Stimulated activated CD8-positive, alpha-beta memory T cell treated with anti-CD3 and anti-CD28 coated beads, Interleukin-2, amount 100 ng/mL, for 1 hour (primary cell): ENCODE measurements at places on chromosomes 12 and 14.
A peak's percentile ranks its signal among the peaks of the same experiment; 100 is the strongest.

- DNase-seq = no peak
These were observed 11.0 kb downstream of the IL31 start for GRCh38 chr12:122162976-122163375.

DNA sequence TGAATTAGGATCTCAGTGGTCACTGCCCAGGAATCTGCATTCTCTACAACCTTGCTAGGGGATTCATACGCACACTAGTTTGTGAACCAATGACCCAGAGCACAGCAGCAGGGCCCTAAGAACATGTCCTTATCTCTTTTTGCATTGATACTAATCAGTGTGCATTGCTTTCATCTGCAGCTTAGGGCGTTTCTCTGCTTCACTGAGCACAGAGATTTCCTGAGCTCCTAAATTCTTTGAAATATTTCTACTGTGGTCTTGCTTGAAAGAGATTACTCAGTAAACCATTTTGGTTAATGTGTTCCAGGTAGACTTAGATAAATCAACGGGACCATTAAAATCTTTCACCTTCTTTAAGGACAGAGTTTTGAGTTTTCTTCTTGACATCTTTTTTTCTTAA is 351.3 kb upstream of the KITLG start:
- no peak for DNase-seq

GRCh38 chr12:116712458-116713303 is 25.2 kb downstream of the SPRING1 start:
- no peak for DNase-seq

DNA sequence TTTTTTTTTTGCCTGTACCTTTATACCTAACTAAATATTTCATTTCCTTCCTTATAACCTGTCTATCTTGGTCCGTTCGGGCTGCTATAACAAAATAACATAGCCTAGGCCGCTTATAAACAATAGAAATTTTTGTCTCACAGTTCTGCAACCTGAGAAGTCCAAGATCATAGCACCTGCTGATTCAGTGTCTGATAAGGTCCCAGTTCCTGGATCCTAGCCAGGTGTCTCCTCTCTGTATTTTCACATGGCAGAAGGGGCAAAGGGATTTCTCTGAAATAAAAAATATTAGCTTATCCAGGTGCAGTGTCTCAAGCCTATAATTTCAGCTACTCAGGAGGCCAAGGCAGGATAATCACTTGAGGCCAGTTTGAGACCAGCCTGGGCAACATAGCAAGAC is 1046.6 kb upstream of the USP15 start:
- DNase-seq = no peak

GRCh38 chr14:90517076-90517841 is 120.4 kb downstream of the CALM1 start:
- no peak for DNase-seq

GRCh38 chr12:130650131-130650530 is 66.0 kb downstream of the RIMBP2 start:
- no peak for DNase-seq

DNA sequence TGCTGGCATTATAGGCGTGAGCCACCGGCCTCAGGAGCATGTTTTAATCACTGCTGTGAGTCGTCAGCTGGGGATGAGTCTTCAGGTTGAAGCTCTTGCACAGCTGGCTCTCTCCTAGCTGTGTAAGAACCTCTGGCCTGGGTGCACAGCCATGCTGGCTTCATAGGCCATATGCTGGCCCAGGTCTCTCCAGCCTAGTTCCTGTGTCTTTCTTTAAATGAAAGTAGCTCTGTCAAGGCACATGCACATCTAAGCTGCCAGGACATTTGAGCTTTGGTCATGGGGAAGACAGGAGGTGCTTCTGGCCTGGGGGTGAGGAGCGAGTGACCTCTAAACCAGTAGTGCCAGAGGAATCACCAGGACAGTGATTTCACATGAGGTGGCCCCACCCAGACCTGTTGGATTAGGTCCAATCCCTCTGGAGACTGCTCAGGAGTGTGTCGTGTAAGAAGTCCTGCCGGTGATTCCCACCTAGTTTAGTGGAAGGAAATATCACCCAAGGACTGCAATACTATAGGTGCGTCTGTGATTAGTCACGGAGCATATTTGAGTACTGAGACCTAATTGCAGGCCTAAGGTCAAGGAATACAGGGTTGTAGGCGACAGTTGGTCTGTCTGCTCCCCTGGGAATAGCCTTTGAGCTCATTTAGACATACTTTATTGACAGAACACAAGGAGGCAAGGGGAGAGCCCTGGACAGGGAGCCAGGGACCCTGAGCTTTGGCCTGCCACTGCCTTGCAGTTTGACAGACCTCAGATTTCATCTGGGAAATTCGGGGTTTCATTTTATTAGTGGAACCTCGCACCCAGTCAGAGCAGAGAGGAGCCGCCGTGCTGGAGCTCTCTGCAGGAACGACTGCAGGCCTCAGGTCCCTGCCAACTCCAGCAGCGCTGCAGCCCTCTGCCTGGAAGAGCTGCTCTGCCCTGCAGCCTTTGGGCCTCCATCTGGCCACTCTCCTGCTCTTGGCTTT is 67.0 kb downstream of the ANKRD9 start:
- no peak for DNase-seq

GRCh38 chr12:2856051-2856450 is 788 bp downstream of the TEX52 start:
- no peak for DNase-seq

GRCh38 chr14:24398653-24399446 is at the start of gene NYNRIN:
Gene NYNRIN (plus strand): TSS chr14:24399003. CDS start chr14:24399247, 244 bp downstream.
- peak; percentile 2 for DNase-seq

DNA sequence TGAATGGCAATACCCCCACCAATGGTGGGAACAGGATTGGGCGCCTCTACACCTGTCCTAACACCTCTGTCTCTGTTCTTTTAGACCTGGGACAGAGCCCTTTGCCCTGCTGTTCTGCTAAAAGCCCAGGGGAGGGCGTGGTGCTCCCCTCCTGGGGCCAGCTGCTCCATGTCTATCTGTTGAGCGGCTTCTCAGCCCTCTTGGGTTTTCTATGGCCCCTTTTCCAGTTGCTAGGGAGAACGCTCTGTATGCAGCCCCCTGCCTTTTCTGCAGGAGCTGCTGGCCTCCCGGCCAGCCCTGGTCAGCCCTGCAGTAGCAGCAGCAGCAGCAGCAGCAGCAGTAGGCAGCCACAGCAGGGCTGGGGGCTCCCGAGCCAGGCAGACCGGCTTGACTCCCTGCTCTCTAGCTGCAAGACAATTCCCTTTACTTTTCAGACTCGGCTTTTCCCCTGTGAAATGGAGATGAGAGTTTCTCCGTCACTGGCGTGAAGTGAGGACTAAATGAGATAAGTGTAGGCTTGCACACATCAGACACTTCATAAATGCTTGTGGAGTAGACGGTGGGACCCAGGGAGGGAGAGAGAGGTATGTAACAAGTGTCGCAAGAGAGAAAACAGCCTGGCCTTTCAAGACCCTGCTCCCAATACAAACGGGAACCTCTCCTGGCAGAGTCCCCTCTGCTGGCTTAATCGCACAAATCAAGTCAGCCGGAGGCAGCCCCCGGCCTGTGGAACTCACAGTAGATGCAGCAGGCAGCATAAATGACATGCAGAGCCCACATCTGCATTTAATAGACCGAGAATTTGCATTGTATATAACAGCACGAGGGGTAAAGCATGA is 1.0 kb downstream of the RTL1 start:
- no peak for DNase-seq

GRCh38 chr14:22422238-22422637 is 166.8 kb downstream of the DAD1 start:
- DNase-seq = no peak

DNA sequence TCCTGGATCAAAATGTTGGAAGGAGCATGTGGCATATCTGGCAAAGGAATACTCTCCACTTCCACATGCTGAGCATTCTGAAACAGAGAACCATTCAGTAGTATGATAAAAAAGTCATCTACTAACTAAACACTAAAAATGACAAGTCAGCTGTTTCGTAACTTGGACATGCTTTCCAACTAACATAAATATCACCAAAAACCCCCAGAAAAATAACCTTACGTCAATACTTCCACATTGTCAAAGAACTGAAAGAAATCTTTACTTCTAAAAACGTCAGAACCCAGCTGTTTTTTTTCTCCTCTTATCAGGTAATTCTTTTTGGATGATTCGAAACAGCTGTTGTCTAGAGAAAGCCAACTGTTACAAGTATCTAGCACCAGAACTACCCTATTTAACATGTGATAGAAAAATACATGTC is 8.2 kb downstream of the WBP11 start:
- no peak for DNase-seq

GRCh38 chr14:63951429-63951828 is 98.6 kb downstream of the SYNE2 start:
- DNase-seq = no peak

- no peak for DNase-seq
These were observed 103.7 kb downstream of the VCPKMT start for GRCh38 chr14:50012644-50013043.

DNA sequence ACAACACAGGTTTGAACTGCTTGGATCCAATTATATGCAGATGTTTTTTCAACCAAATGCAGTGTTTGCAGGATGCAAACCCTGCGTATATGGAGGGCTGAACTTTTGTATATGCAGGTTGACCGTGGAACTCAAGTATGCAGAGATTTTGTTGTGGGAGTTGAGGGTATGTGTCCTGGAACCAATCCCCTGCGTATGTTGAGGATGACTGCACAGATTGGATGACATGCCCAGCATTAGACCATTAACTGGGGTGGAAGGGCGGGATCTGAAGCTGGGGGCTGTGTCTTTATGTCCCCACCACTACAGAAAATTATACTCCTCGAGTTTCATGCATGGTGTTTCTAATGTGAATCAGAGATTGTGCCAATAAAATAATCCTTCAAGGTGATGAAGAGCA is 162.2 kb upstream of the RMST start:
- no peak for DNase-seq

GRCh38 chr12:83665634-83666218 is 979.0 kb downstream of the TMTC2 start:
- no peak for DNase-seq

- no peak for DNase-seq
These were observed 20.4 kb upstream of the EEA1 start for GRCh38 chr12:92949466-92949865.

GRCh38 chr14:21913759-21914158 is 240.1 kb upstream of the OR4E1 start:
- DNase-seq = peak; percentile 48

DNA sequence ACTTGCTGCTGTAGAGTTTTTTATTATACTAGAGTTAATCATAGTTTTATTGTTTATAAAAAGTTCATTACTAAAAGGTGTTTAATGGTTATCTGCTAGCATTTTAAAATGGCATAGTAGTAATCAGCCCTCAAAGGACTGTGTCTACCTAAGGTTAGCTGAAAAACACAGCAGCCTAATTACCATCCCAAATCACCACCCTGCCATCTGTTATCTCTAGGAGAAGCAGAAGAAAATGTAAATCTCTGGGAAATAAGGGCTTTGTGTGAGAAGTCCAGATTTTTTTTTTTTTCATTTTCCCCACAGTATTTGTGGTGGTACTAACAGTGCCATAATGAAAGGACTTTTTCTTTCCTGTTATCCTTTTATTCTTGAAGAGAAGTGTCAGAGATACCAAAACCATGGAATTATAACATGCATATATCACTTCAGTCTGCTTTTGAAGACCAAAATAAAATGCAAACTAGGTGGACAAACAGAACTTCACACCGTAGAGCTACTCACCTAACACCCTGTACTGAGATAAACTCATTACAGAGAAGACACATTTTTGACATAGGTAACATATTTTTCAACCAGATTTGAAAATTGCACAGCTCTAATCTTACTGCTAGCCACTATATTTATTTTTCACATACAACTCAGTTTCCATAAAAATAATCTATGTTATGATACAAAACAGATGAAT is 876.2 kb downstream of the C12orf50 start:
- no peak for DNase-seq

DNA sequence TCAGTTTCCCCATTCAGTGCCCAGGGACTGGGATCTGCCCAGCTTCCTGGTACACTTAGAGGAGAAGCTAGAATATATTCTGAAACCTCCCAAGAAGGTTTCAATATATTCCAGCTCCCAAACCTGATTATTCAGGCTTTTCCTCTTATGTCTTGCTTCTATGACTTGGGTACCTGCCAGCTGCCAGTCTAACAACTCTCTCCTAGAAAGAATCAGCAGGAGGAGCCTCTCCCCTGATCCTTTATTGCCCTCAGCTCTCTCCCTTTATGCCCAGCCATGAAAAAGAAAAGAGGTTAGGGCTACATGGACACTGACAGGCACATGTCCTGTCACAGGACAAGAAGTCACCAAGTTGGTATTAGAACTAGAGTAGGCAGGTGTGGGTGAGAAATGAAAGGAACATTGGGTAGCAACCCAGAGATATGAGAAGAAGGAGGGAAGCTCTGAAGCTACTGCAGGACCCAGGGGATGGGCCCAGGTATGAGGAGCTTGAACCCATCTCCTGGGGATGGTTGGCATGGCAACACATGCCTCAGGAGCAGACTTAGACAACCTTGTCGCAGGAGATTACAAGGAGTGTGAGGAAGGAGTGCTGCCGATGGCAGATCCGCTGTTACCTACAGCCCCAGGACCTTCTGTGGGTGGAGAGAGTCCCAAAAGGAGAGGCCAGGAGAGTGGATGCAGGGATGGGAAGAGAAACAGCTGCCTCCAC is 2.0 kb upstream of the CACNB3 start:
- no peak for DNase-seq

- DNase-seq = no peak
These were observed 30.9 kb downstream of the SPPL3 start for GRCh38 chr12:120873226-120873625.

GRCh38 chr12:114760151-114760877 is 76.3 kb upstream of the TBX3 start:
- DNase-seq = no peak

GRCh38 chr12:110885152-110885840 is 35.1 kb downstream of the MYL2 start:
- DNase-seq = no peak

GRCh38 chr12:8455271-8455670 is 491 bp upstream of the CLEC6A start:
- DNase-seq = no peak

- DNase-seq = no peak
These were observed 97.3 kb upstream of the RBM19 start for GRCh38 chr12:114063435-114063834.

DNA sequence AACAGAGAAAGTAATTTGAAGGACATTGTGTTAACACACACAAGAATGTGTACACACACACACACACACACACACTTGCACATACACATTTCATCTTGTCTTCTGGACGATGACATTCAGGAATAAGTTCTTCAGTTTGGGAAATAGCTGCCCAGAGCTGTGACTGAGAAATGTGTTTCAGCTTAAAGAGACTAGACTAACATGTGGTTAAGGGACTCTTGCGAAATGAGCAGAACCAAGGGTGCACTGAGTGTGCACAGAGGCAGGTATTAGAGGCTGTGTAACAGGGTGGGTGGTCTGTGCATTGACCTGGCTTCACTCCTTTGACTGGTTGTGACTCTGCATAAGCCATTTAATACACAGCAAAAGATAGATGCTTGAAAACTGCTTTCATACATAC is 29.4 kb upstream of the KCNA5 start:
- no peak for DNase-seq

GRCh38 chr14:60662982-60663381 is 13.7 kb upstream of the SIX1 start:
- DNase-seq = no peak

DNA sequence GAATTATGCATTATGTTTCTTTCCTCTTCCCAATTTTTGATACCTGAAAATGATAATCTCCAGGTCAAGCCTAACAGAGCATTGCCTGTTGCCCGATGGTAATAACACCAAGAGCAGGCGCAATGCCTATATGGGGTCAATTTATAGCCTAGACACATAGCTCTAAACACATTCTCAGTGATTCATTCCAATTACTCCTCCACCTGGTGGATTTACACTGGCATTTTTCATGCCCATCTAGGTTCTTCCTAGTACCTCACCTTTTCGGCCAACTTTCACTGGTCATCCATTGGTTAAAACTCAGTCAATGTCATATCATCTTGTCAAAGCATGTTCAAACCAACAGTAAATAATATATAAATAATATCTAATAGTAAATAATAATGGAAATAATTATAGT is 53.1 kb downstream of the EIF2S3B start:
- DNase-seq = no peak
